ENCODE measurements at places on chromosomes 12 and 14.

DNA sequence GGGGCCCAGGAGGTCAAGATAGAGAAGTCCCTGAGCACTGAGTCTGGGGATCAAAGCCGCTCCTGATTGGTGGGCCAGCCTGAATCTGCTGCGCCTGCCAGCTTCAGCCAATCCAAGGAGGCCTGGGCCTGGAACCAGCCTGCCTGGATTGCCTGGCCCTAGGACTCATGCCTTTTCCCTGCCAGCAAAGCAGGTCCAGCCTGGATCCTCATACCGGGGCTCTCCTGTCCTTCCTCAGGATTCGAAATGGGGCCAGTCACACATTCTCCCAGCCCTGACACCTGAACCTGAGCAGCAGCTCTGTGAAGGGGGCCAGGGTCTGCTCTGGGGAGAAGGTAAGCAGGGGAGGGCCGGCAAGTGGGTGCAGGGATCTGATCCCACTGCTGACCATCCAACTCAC, 81.9 kb downstream of the NINJ2 start:
- DNase-seq, result no peak

GRCh38 chr14:98433436-98433835, 838.6 kb downstream of the BCL11B start:
- no peak for DNase-seq

DNA sequence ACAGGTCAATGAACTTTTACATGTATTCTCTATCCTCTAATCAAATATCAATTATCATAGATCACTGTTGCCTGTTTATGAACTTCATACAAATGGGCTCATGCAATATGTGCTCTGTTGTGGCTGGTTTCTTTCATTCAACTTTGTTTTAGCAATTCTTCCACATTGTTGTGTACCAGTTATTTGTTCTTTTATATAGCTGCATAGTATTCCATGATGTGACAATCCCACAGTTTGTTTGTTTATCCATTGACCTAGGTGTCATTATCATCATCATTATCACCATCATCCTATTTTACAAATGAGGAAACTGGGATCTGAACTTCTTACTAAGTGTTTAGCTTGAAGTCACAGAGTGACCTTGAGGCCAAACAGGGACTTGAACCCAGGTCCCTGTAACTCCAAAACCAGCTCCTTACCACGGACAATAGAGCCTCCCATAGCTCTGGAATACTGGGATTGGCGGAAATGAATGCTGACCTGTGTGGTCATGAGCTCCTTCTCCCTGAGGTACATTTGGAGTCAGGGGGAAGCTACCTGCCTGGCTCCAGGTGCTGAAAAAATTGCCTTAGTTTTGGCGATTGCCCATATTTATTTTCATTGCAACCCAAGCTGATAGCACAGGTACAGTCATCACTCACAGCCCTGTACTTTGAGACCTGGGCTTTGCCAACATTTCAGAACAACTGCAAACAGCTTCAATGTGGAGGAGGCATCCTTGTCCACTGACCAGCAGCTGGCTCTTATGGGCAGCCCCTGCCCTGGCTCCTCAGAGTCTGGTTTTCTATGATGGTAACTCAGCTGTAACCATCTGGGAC, 9.2 kb downstream of the ZFP36L1 start:
- DNase-seq, result no peak

DNA sequence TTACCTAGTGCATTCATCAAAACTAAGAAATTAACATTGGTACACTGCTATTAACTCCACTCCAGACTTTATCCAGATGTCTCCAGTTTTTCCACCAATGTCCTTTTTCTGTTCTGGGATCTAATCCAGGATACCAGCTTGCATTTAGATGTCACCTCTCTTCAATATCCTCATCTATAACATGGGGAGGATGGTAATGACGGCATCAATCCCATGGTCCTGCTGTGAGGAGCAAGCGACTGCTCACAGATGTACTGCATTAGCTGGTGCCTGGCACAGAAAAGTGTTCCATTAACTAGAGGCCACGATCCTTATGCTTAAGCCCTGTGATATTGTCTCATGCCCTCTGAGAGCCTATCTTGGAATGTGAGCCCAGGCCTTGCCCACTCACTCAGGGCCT, 53.8 kb downstream of the CALM1 start:
- no peak for DNase-seq

DNA sequence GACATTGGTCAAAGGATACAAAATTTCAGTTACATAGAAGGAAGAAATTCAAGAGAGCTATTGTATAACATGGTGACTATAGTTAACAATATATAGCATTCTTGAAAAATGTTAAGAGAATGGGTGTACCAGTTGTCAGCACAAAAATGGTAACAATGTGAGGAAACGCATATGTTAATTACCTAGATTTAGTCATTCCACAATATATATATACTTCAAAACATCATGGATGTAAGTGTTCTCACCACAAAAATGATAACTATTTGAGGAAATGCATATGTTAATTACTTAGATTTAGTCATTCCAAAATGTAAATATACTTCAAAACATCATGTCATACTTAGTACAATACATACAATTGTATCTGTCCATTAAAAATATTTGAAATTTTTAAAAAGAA, 540.4 kb upstream of the MGAT4C start:
- DNase-seq, result no peak

- peak; percentile 44 for DNase-seq
These were observed 7.8 kb downstream of the PPTC7 start for GRCh38 chr12:110575326-110575725.

DNA sequence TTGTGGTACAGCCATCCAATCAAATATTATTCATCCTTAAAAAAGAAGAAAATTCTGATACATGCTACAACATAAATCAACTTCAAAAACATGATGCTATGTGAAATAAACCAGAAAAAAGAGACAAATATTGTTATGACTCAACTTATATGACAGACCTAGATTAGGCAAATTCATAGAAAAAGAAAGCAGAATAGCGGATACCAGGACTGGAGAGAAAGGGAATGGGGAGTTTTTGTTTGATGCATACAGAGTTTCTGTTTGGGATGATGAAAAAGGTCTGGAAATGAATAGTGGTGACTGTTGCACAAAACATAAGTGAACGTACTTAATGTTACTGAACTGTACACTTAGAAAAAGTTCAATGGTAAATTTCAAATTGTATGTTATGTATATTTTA, 82.3 kb downstream of the SPPL3 start:
- DNase-seq, result no peak

DNA sequence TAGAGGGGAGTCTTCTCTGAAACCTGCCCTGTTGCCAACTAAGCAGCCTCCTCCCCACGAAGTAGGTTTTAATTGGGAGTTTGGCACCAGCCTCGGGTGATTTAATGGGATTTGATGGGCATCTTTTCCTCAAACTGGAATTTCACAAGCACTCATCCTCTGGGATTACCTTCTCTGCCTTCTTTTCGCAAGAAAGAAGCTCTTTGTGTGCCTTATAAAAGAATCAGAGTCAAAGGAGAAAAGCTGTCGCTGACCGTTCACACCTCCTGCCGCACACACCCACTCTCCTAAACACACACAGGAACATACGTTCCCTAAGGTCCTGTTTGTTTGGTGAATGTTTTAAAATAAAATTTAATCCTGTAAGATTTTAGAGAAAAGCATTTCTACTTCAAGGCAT, 84.0 kb downstream of the PRMT8 start:
- no peak for DNase-seq

GRCh38 chr14:86091811-86092210, 561.9 kb downstream of the FLRT2 start:
- DNase-seq, result no peak

- DNase-seq, result no peak
These were observed 133.0 kb upstream of the PZP start for GRCh38 chr12:9341260-9341585.

DNA sequence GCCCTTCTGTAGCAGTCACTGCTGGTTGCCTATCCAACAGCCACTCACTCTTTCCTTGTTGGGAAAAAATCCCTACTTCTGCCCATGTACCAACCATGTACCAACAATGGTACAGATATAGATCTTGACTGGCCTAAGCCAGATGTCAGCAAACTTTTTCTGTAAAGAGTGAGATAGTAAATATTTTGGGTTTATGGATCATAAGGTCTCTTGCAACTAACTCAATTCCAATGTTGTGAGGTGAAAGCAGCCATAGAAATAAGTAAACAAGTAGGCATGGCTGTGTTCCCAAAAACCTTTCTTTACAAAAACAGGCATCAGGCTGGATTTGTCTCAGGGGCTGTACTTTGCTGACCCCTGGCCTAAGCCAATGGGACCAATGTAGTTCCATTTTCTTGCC, 73.5 kb downstream of the ARMH4 start:
- no peak for DNase-seq

- DNase-seq, result no peak
These were observed 26.2 kb downstream of the RAD9B start for GRCh38 chr12:110528277-110528839.

- no peak for DNase-seq
These were observed 2.1 kb downstream of the ATP2A2 start for GRCh38 chr12:110282956-110283817.

DNA sequence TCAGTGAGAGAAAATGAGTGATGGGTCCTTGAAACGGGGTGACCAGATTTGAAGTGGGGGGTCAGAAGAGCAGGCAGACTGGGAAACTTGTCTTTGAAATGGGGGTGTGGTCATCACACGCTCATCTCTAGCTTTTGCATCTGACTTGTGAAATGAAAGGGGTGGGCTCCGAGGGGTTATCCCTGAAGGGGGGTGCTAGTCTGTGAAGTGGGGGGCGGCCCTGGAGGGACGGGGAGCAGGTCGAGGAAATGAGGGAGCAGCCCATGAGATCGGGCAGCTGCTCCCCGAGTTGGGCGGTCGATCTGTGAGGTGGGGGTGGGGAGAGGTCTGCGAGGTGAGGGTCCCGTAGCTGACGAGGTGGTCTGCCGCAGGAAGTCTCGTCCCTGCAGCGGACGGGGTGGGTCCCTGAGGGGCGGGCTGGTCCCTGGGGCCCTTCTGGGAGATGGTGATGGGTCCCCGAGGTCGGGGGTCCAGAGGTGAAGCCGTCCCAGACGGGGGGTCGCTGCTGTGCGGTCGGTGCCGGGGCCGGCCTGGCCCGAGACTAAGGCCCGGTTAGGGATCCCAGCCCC, 542 bp downstream of the PXN start:
- no peak for DNase-seq

GRCh38 chr12:119089380-119090013, 89.2 kb upstream of the HSPB8 start:
- DNase-seq, result no peak

DNA sequence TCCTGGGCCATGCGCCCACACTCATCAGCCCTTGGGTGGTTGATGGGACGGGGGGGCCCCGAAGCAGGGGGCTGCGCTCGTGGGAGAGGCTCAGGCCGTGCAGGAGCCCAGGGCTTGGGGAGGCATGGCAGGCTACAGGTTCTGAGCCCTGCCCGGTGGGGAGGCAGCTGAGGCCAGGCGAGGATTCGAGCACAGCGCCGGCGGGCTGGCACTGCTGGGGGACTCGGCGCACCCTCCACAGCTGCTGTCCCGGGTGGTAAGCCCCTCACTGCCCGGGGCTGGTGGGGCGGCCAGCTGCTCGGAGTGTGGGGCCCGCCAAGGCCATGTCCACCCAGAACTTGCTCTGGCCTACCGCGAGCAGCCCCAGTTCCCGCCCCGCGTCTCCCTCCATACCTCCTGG, 295.8 kb upstream of the SEL1L start:
- no peak for DNase-seq

DNA sequence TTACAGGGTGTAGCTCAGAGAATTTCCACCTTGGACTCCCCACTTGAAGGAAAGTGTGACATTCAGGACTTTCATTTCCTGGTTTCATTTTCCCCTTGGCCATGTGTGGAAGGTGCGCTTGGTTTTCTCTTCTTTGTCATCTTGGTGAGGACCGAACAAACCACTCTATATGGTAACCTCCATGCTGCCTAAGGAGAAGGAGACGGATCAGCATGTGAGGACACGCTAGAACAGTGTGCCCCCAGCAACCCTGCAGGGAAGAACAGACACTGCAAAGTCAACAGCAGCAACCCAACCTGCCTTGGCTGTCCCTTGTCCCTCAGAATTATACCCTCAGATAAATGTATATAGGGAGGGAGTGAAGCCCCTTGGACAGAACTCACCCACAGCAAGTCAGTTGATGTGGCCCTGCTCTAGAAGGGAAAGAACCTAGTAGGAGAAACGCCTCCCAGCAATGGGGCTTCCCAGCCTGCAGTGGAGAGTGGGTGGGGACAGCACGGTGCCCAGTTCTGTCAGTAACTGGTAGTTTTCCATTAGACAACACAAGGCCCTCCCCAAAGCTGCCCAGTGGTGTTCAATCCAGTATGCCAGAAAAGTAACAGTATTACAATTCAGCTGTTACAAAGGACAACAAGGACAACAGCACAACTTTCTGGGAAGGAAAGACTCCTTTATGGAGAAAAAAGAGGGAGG, 18.9 kb upstream of the COCH start:
- DNase-seq, result no peak

DNA sequence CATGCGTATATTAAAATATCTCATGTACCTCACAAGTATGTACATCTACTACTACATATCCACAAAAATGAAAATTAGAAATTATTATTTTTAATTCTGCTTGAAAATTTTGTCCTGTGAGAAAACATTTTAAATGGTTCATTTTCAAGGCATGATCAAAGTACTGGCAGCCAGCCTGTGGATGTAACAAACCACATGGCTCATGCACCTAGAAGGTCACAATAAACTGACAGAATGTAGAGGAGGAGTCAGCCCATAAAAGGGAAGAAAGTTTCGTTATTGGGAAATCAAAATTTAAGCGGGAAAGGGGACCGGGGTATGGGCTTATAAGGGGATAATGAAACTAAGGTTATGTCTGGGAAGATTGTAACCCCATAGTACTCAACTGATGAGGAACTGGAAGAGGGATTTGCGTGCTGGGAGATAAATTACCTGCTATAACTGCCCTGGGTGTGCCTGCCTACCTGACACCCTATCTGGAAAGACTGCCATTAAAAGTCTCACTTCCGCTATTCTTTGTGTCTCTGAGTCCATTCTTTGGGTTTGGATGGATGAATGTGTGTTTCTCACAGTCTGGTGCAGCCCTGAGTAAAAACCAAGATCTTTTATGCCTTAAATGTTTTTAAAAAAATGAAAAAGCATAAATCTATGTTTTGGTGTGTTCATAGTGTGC, 62.2 kb upstream of the PCED1B start:
- no peak for DNase-seq

DNA sequence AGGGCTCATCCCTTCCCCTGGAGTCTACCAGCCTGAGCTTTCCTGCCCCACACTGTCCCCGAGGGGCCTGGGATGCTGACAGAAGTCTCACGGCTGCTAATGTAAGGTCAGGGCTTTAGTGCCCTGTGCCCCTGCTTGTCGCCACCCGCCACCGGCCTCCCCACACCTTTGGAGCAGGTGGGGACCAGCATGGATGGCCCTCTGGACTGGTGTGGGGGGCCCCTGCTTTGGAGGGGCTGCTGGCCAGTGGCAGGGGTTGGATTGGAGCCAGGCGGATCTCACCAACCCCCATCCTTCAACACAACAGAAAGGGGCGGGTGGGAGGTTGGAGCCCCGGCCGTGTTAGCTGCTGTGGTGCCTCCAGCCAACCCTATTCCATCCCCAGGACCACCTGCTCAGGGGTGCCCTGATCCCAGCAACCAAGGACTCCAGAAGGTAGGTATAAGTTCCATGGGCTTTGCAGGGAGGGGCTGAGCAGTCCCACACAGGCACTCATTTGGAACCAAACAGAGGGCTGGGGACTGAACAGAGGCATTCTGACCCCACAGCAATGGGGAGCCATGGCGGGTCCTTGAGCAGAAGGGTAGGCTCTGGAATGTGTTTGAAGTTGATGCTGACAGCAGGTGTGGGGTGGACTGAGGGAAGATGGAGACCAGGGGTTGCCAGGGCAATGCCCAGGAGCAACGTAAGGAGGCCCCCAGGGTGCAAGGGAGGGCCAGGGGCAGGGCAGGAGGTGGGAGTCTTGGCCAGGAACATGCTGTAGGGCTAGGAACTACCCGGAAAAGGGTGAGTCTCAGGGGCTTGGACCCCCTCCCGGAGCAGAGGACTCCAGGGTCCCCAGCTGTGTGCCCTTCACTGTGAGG, 145.1 kb upstream of the C14orf180 start:
- DNase-seq, result no peak

Measured in PC-9 (cell line).